NCI-H774 (cell line): ENCODE measurements at places on chromosomes 7 and 10.

DNA sequence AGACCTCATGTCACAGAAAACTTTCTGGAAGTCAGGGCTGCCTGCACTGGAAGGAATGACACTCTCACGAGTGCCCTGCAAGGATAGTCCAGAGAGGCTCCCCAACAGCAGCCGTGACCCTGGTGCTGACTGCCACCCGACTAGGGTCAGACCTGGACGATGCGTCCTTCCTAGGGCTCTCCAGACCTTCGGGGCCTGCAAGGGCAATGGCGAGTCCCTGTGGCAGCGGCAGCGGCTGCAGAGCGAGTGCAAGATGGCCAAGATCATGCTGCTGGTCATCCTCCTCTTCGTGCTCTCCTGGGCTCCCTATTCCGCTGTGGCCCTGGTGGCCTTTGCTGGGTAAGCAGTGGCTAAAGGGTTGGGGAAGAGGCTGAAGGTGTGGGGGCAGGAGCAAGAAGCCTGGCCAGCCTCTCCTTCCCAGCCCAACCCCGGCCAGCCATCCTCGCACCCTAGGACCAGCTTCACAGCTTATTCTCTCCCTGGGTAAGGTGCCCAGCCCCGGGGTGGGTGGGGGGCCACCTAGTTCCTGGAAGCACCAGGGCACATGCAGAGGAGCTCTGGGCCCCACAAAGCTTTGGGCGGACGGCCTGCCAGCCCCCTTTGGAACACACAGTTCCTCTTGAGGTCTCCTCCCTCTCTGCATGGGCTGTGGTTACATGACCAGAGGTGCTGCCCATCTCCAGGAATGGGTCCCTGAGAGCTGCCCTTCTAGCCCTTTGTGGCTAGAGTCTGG, 5.5 kb downstream of the OPN4 start:
- no peak for DNase-seq

GRCh38 chr10:99621454-99622251, 1.4 kb upstream of the SLC25A28 start:
- DNase-seq = no peak

DNA sequence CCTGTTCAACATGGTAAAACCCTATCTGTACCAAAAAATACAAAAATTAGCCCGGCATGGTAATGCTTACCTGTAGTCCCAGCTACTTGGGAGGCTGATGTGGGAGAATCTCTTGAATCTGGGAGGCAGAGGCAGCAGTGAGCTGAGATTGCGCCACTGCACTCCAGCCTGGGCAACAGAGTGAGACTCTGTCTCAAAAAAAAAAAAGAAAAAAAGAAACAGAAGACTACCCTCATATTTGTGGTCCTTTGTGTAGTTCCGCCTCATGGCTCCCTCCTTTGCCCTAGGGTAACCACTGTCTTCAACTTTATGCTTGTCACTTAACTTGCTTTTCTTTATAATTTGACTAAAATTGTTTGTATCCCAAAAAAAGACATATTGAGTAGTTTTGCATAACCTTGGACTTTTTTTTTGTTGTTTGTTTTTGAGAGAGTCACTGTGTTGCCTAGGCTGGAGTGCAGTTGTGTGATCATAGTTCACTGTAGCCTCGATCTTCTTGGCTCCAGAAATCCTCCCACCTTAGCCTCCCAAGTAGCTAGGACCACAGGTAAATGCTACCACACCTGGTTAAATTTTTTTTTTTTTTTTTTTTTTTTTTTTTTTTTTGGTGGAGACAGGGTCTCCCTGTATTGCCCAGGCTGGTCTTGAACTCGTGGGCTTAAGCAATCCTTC, 3.7 kb downstream of the ZNF487 start:
- DNase-seq = no peak

GRCh38 chr7:66426996-66427395, 201.7 kb upstream of the KCTD7 start:
- no peak for DNase-seq

- DNase-seq = no peak
These were observed 1189.0 kb upstream of the LRRN3 start for GRCh38 chr7:109901926-109902325.
